ENCODE measurements at places on chromosomes 4 and X.

GRCh38 chrX:71930298-71930697, 19.7 kb downstream of the NHSL2 start:
- no peak for DNase-seq

DNA sequence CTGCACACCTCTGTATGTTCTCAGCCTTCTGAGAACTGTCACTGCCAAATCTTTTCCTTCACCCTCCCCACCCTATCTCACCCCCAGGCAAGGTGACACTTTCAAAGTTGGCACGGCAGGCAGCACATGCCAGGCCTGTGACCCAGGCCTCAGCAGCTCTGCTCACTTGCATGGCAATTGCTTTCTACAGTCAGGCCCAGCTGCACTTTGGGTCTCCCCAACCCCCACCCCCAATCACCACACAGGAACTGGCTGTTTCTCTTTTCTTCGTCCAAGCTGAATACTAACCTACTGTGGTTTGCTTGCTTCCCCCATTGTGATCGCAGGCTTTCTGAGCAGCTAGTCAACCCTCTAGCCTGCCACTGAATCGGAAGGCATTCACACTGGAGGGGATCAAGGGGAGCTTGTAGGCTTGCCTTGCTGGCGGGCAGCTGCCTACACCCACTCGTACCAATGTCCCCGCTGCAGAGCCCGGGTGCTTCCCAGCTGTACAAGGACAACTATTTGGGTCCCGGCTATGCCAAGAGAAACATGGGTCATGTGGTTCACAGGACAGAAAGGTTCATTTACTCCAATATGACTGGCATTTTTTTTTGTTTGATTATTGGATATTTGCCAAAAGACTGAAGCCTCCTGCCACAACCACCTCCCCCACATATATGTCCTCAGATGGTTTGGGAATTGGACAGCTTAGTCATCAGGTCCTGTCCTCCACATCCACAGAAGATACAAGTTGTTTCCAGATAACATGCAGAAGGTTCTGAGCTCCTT, 28.1 kb downstream of the SLC25A43 start:
- no peak for DNase-seq

- DNase-seq = no peak
Measured at GRCh38 chr4:78689261-78689660, 86.9 kb upstream of the BMP2K start.

- DNase-seq = no peak
Measured at GRCh38 chr4:120277391-120277790, 210.7 kb upstream of the MAD2L1 start.

DNA sequence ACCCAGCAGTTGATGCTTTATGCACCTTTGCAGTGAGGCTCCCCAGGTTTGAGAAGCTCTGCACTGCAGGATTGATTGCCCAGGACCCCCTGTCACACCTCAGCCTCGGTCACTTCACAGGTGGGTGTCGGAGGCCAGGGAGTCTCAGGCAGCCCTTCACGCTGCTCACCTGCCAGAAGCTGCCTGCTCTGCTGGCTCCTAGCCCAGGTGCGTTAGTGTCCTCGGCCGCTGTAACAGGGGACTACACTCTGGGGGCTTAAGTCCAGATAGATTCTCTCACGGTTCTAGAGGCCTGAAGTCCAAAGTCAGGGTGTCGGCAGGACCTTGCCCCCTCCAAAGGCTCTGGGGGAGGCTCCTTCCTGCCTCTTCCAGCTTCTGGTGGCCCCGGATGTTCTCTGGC, 79.9 kb downstream of the CPZ start:
- DNase-seq = no peak

GRCh38 chr4:68655764-68656444, 14.5 kb downstream of the UGT2B15 start:
- DNase-seq = no peak

GRCh38 chr4:150286656-150287055, 208.4 kb downstream of the DCLK2 start:
- no peak for DNase-seq

- DNase-seq = no peak
Measured at GRCh38 chrX:140799216-140799615, 89.7 kb downstream of the LINC00632 start.

- no peak for DNase-seq
Measured at GRCh38 chrX:103211012-103211715, 3.7 kb upstream of the BEX4 start.

DNA sequence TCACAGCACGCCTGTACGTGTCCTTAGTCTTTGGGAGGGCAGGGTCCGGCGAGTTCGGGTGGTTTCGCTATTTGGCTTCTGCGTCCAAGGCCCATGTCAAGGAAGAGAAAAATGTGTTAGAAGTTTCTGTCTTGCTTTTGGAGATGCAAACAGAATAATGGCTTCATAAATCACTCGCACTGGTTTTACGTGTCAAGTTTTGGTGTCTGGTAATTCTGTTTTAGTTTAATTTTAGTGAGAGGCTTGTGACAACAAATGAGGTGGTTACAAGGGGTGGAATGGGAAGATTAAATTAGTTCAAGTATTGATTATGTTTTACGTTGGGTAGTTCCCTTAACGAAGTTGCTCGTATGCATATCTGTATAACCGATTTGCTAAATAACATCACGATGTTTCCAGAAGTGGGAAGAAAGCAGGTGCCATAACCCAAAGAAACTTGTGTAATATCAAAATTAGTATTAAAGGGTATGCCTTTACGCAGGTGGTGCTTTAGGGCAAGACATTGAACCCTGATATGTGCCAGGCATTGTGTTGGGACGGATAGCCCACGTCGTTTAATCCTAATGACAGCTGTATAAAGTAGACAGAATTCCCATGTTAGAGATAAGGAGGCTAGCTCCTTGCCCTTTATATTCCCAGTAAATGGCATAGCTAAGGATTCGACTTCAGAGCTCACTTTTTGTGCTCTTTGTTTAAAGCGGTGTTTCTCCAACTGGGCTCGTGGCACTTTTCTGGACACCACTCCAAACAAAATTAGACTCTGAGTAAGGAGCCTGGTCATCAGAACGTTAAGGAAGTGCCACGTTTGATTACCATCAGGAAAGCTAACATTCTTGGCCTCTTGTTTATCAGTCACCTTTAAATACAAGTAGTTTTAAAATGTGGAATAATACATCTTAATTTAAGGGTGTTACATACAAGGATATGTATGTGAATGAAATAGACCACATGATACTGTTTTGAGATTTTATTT, 843 bp downstream of the RPL34 start:
- no peak for DNase-seq

- no peak for DNase-seq
Measured at GRCh38 chr4:38367642-38368174, 296.3 kb upstream of the KLF3 start.

- no peak for DNase-seq
Measured at GRCh38 chrX:41265615-41266014, 68.3 kb upstream of the DDX3X start.

DNA sequence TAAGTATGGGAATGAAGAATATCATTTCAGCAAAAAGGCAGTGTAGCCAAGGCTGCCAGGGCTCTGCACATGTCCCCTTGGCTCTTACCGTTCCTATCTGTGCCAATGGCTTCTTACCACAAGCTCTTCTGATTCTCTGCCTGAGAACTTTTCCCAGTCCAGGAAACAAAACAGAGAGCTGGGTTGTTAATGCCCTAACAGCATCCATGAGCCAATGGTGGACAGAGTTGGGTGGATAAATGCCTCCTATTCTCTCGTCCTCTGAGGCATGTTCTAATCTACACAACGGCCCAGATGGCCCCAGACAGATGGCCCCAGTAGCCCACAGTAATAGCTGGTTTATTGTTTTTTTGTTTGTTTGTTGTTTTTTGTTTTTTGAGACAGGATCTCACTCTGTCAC, 28.0 kb downstream of the SCD5 start:
- no peak for DNase-seq

- DNase-seq = no peak
Measured at GRCh38 chr4:16136827-16137226, 53.0 kb upstream of the PROM1 start.

- no peak for DNase-seq
Measured at GRCh38 chr4:31455612-31456011, 735.4 kb downstream of the PCDH7 start.

DNA sequence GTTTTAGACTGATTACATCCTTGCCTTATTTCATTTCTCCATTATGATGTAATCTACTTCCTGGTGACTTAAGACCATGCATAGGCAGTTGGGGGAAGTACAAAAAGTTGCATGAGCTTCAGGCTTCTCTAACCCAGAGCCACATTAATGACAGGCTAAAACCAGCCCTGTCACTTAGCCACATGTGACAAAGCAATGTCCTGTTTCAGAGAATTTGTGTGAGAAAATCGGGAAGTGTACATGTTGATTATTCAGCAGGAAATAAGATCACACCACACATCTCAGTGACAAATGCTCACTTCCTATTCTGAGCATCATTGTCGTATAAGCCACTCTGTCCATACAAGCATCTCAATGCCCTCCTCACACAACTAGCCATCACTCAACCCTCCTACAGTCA, 98.5 kb upstream of the MAGEB16 start:
- DNase-seq = no peak

- DNase-seq = no peak
Measured at GRCh38 chr4:153428941-153429475, 37.2 kb upstream of the TMEM131L start.

- DNase-seq = no peak
Measured at GRCh38 chr4:85431156-85431555, 43.8 kb upstream of the ARHGAP24 start.

GRCh38 chr4:173807347-173807746, 277.3 kb upstream of the HAND2 start:
- DNase-seq = no peak

- no peak for DNase-seq
Measured at GRCh38 chr4:118801895-118802575, 33.9 kb downstream of the SEC24D start.

DNA sequence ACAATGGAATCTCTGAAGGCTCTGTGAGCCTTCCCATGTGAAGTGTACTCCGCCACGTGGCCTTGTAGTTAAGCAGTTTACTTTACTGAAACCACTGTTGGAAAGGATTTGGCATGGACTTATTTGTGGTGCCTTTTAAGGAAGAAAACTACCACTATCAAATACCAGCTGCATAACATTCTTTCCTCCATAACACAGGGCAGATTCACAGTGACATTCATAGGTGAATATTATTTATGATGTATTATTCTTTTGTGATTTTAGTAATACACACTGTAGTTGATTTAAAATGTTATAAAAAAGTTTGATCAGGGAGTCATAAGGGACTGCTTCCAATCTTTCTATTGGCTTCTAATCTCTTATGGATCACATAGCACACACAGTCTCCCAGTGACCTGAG, 192.5 kb upstream of the AGTR2 start:
- DNase-seq = no peak

DNA sequence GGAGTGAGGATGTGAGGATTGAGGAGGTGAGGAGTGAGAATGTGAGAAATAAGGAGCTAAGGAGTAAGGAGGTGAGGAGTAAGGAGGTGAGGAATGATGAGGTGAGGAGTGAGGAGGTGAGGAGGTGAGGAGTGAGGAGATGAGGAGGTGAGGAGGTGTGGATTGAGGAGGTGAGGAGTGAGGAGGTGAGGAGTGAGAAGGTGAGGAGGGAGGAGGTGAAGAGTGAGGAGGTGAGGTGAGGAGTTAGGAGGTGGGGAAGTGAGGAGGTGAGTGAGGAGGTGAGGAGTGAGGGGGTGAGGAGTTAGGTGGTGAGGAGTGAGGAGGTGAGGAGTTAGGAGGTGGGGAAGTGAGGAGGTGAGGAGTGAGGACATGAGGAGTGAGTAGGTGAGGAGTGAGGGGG, 74.8 kb upstream of the MXD4 start:
- no peak for DNase-seq

DNA sequence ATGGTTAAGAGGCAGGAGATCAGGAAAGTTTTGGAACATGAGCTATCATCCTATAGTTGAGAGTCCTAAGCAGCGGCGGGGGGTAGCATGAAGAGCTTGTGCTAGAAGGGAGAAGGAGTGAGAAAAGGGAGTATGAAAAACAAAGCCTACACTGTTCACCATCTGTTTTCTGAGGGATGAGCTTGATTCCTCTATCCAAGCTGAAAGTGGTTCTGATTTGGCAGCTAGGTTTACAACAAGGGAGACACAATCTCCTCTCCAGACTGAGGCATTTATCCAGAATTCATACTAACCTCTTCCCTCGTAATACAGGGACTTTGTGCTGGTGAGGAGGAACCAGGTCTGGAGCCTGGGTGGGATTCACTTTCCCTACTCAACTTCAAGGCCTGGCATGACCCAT, 23.5 kb downstream of the TSC22D3 start:
- no peak for DNase-seq

GRCh38 chr4:39544580-39545315, 17.5 kb upstream of the UGDH start:
- no peak for DNase-seq

GRCh38 chrX:136847874-136848273, 32.7 kb downstream of the RBMX start:
- no peak for DNase-seq

DNA sequence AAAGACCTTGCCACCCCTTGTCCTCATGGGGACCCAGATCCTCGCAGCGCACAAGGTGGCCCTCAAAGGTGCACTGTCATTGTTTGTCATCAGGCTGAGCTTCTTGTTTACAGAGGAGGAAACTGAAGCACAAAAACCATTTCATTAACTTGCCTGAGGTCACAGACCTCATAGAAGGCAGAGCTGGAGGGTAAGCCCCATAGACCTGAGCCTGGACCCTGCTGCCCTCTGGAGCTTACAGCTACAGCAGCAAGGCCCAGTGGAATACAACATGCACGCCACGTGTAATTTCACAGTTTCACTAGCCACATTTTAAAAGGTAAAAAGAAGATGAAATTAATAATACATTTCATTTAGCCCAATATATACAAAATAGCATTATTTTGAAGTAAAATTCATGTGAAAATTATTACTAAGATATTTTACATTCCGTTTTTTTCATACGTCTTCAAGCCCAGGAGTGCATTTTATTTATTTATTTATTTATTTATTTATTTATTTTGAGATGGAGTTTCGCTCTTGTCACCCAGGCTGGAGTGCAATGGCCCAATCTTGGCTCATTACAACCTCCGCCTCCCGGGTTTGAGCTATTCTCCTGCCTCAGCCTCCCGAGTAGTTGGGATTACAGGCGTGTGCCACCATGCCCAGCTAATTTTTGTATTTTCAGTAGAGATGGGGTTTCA, 8.8 kb downstream of the JAKMIP1 start:
- no peak for DNase-seq

- DNase-seq = no peak
Measured at GRCh38 chr4:157667836-157668235, 447.3 kb downstream of the GRIA2 start.

DNA sequence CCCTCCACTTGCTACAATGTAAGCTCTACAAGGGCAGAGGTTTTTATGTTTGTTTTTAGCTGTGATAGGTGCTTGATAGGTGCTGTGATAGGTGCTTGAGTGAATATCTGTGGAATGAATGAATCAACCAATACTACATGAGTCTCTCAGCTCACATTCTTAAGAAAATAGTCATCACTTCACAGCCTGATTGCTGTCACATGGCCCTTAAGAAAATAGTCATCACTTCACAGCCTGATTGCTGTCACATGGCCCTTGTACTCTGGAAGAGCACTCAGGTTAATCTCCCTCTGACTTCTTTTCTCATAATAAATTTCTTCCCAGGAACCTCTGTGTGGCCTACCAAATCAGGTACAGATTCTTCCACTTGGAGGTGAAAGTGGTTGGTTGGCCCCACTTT, 335.2 kb downstream of the TENM3 start:
- no peak for DNase-seq

Measured in esophagus squamous epithelium (tissue), 5 donors.